ENCODE measurements at places on chromosomes 7 and 10.
A peak's percentile ranks its signal among the peaks of the same experiment; 100 is the strongest.

- DNase-seq, result no peak
Measured at GRCh38 chr10:61283481-61284221, 169.5 kb downstream of the TMEM26 start.

- DNase-seq, result no peak
Measured at GRCh38 chr7:7582596-7582995, 15.9 kb downstream of the MIOS start.

- no peak for DNase-seq
Measured at GRCh38 chr7:47482013-47482875, 99.7 kb downstream of the TNS3 start.

DNA sequence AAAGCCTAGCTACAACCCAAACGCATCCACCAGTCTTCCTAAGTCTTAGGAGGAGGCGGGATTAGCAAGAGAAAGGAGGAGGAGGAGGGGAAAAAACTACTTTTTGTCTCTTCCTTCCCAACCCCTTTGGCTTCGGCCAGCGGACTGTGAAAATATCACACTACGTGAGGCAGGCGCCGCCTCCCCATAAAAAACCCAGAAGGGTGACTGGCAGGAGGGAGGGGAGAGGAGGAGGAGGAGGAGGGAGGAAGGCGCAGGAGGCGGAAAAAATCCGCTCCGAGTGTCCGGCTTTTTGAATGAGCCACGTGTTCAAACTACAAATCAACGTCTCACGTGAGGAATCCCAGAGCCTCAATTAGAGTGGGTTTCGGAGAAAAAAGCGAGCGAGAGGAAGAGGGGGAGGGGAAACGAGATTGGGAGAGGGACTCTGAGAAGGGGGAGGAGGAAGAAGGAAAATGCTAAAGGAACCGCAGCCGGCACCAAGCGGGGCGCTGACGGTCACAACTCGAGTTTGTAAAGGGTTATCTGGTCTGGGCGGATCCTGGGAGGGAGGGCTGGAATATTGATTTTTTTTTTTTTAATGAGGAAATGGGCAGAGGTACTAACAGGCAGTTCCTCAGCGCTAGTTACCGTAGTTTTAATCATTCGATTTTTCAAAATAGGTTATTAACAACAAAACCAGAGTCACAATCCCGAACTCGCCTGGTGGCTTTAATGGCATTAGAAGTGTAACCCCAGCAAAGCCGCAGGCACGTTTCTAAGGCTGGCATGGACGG lies at the start of gene IGF2BP3:
TSS of gene IGF2BP3 (minus strand) at position 162 of the 776 bp plus-strand sequence. CDS start 381 bp downstream, outside the sequence.
- peak; percentile 90 for DNase-seq

DNA sequence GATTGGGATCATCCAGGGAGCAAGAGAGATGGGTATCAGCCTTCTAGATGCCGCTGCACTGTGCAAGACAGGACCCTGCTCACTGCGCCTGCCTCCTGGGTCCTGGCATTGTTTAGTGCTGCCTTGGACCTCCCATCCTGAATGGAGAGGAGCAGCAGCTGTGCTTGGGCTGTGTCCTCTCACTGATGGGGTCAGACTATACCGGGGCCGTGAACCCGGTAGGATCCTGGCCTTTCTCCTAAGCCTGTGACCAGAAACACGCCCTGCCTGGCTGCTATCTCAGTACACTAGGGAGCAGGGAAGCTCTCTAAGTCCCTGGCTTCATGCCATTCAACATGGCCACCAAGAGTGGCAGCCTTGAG lies 309.4 kb upstream of the ZNF32 start:
- no peak for DNase-seq

DNA sequence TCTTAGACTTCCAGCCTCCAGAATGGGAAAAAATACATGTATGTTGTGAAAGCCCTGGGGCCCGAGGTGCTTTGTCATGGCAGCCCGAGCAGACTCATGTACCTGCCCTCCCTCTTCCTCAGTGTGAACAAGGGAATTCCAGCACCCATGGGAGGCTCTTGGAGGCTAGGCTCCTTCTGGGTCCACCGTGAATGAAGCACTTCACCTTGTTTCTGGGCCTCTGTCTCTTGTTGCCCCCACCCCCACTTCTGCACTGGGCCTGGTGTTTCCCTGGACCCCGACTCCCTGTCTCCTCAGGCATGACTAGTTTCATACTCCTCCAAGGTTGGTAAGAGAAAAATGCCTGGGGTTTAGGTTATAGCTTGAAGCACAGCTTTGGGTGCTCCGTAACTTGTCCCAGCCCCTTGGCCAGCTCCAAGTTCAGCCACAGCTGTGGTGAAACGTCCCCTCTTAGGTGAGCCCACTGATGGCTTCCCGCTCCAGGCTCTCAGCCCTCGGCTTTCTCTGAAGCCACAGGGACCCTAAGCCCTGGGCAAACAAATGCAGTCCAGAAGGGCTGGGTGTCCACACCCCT lies 30.2 kb upstream of the ARHGAP22 start:
- DNase-seq, result no peak

- DNase-seq, result no peak
Measured at GRCh38 chr7:104089612-104090011, 100.2 kb upstream of the RELN start.

All from right kidney (tissue), 9 donors.